ENCODE measurements at places on chromosomes 2 and 18. TPM values are rescaled to one million over a fixed set of nuclear protein-coding genes. Genes with fewer than 3 reads are reported as not detected.

TMEM198 gene
- 13.0 TPM for total RNA-seq

ACVR1 gene
- 12.7 TPM for total RNA-seq

CTDP1 gene
- total RNA-seq = 10.4 TPM

UGT1A10 gene
- not detected for total RNA-seq

IL1F10 gene
- total RNA-seq = not detected

KCNG3 gene
- 0.27 TPM for total RNA-seq

SEC11C gene
- 36.0 TPM for total RNA-seq

ABHD1 gene
- total RNA-seq = 0.54 TPM

ARHGAP28 gene
- 28.7 TPM for total RNA-seq

MALT1 gene
- total RNA-seq = 31.1 TPM

PKDCC gene
- total RNA-seq = 30.9 TPM

DPP4 gene
- 1.2 TPM for total RNA-seq

EPC2 gene
- total RNA-seq = 77.9 TPM

SULT1C4 gene
- total RNA-seq = 20.7 TPM

DTNA gene
- 86.1 TPM for total RNA-seq

TFCP2L1 gene
- 0.45 TPM for total RNA-seq

THSD7B gene
- total RNA-seq = 47.1 TPM

PROM2 gene
- total RNA-seq = 3.0 TPM

TEKT4 gene
- total RNA-seq = 0.27 TPM

ZNF892 gene
- 30.4 TPM for total RNA-seq

ARHGAP15 gene
- 2.9 TPM for total RNA-seq

ANKRD30B gene
- total RNA-seq = 3.0 TPM

GPBAR1 gene
- total RNA-seq = 0.18 TPM

CRYGD gene
- total RNA-seq = 1.9 TPM

PLEKHH2 gene
- total RNA-seq = 12.2 TPM

All from cerebellum (tissue), 4 donors.